ENCODE measurements at places on chromosomes 1 and 21. TPM values are rescaled to one million over a fixed set of nuclear protein-coding genes. Genes with fewer than 3 reads are reported as not detected.
A peak's percentile ranks its signal among the peaks of the same experiment; 100 is the strongest.

GRCh38 chr1:116832932-116833578 is 76.7 kb upstream of the PTGFRN start:
- DNase-seq: no peak

DNA sequence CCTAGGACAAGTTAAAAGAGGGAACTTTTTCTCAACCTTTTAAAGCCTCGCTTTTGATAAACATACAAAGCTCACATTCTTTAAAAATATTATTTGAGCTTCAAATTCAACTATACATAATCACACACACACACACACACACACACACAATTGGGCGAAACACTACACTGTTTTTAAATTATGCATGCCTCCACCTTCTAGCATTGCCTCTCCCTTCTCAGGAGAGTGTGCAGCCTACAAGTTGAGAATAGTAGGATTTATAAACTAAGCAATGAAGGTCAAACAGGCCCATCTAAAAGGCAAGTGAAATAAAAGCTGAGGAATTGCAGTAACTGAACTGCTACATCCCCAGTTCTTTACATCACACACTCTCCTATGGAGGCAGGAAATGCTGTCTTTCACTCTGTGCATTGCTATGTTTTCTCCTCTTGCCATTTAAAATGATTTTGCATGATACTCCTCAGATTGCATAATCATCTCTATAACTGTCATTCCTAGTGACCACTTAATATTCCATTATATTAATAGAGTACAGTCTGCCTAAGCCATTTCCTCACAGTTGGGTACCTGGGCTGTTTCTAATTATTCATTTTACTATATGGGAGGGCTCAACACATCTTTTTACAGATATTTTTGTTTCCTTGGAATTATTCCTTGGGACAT is 92.5 kb upstream of the KCNE2 start:
- DNase-seq: no peak

GRCh38 chr1:211356723-211357407 is 30.2 kb downstream of the TRAF5 start:
- no peak for DNase-seq

DNA sequence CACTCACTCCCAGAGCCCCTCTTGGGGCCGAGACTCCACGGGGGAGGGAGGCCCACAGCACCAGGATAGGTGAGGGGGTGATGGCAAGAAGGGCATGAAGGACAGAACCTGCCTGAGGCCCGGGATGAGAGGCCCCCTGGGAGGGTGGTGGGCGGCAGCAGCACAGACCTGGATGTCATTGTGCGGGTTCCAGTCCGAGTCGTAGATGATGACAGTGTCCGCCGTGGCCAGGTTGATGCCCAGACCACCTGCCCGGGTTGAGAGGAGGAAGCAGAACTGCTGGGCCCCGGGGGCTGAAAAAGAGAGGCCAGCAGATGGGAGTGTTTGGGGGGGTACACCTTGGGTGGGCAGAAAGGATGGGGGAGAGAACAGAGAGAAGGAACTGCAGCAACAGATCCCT is 50.1 kb downstream of the CHD5 start:
- no peak for DNase-seq

DNA sequence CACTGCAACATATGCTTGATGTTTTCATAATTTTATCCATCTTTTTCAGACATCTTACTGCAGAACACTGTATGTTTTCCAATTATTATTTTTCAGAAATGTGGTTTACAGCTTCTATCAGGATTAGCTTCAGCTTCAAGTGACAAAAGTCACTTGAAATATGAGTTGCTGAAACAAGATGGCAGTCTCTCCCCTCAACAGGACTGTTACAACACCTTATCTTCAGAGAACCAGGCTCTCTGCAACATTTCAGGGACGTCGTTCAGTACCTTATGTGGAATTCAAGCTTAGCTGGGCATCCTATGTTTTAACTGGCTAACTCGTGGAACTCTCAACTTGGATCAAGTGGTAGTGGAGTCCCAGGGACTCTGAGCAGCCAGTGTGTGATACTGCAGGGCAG is 2.0 kb upstream of the UBE2G2 start:
- no peak for DNase-seq

DNA sequence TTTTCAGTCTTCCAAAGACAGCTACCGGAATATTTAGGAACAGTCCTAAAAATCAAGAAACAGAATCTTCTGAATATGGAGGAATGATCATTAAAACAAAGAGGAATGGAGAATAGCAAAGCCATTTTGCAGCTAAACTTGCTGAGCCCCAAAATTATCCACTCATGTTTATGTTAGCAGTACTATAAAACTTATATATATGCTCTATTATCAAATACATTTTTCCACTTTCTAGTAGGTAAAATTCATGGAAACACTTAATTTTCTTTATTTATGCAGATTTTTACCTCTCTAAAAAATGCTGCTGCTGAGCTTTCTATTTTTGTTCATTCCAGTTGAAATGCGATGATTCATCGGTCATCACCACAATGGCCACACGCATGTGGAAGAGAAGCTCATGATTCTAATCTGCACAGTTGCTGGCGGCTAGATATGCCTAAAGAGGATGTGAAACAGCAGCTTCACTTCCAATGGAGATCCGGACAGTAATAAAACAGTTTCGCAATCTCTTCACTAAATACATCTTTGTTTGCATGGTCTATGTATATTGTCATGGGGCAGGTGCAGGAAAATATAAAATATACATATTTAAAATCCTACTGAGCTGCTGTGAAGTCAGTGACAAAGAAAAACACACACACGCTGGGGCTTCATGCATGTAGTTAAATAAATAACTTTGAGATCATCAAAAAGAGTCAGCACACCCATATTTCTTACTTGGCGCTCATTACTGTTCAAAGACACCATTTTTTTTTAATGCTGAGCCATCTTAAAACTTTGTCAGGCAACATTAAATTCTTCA is 292.2 kb downstream of the SMYD3 start:
- DNase-seq: peak; percentile 16

- DNase-seq: no peak
Observed at GRCh38 chr1:8427493-8427892, 109.6 kb downstream of the SLC45A1 start.

Gene OR2T29
- not detected for total RNA-seq

Gene CD53
- total RNA-seq: not detected

Gene CRYAA
- not detected for total RNA-seq

All from HT-29 (cell line).